A172 (cell line): ENCODE measurements at places on chromosomes 12 and 14.

DNA sequence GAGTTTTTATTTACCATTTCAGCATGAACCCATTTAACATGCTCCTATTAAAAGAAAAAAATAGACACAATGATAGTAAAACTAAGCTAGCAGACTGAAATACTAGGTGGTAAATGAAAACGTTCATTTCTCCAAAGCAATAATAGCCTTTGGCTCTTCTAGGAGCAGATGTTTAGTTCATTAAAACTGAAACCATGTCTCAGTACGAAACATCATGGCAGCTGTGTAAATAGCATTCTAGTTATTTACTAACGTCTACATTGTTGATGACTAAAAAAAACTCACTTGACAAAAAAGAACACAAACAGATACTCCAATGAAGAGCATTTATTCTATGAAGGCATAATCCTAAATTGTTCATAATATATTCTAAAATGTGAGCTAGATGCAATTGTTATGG lies 17.9 kb downstream of the RECQL start:
- DNase-seq, result no peak

DNA sequence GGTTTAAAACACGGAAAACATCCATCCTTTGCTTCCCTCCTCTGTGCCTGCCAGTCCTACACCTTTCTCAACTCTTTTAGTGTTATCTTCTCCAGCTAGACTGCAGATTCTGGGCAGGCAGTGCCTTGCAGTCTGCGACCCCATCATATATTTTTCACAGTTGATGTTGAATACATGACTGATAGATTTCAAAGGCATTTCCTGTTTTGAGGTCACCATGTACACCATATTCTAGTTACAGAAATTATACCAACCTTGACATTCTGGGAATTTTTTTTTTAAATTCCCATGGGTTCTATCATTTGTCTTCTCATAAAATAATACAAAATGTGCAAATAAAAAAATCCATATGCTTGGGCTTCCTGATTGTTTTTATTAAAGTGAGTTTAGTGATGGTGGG lies 16.6 kb downstream of the SOCS2 start:
- no peak for DNase-seq

DNA sequence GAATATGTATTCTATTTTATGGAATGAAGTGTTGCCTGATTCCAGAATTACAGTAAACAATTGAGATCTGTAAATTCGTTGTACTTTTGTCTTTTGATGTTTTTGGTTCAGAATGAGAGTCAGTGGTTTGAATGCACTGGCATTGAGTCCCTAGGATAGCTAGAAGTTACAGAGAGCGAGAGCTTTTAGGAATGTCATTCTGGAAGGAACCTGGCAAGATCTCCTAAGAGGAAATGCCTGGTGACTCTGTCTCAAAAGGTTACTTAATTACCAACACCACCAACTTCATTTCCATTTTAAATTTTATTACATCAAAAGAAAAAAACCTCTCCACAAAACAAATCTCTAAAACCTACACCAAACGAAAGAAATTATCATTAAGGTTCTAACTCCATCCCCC lies 6.0 kb upstream of the CEBPE start:
- no peak for DNase-seq

- DNase-seq, result no peak
These were observed 1.3 kb downstream of the TEAD4 start for GRCh38 chr12:2960390-2960956.

- DNase-seq, result no peak
These were observed 9.2 kb downstream of the NKX2-1 start for GRCh38 chr14:36510874-36511273.

DNA sequence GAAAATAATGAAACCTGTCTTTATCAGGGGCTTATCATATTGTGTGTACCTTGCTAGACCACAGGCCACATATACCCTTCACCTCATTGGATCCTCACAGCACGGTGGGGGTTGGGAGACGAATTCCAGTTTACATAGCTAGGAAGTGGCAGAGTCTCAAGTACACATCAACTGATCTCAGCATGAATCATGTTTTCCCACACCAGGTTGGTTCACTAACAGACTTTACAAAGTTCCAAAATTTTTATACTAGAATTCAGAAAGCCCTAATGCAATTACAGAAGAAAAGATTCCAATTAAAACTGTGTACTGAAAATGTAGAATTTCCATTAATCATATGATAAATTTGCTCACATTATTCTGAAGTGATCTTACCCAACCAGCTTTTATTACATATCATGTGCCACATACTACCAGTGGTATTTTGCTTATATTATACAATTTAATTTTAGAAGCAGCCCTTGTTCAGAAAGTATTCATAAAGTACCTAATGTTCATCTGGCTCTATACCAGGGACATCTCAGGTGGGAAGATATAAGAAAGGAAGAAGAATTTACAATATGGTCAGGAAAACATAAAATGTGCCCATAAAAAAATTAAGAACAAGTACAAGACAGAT lies 196.2 kb downstream of the ITPR2 start:
- peak; percentile 69 for DNase-seq

- DNase-seq, result no peak
These were observed 117.2 kb upstream of the BCL2L14 start for GRCh38 chr12:11953523-11953922.

GRCh38 chr14:100788517-100788916 lies 37.4 kb upstream of the MEG3 start:
- no peak for DNase-seq

- DNase-seq, result no peak
These were observed 1.7 kb downstream of the FITM1 start for GRCh38 chr14:24132061-24132685.

DNA sequence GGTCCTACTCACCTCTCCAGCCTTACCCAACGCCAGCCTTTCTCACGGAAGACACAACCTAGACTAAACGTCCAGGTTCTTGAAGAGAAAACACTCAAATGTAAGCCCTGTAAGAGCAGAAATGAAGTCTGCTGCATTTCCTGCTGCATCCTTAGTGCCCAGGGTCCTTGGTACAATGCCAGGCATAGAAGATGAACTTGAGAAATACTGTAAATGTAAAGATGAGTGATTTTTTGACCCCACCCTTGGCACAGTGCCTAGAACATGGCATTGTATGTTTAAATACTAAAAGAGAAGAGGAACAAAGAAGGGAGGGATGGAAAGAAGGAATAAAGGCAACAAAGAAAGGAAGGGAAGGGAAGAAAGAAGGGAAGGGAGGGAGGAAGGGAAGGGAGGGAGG lies 514.6 kb downstream of the MED13L start:
- DNase-seq, result no peak

- DNase-seq, result peak; percentile 5
These were observed 980.9 kb upstream of the FBXO33 start for GRCh38 chr14:40413136-40413535.

DNA sequence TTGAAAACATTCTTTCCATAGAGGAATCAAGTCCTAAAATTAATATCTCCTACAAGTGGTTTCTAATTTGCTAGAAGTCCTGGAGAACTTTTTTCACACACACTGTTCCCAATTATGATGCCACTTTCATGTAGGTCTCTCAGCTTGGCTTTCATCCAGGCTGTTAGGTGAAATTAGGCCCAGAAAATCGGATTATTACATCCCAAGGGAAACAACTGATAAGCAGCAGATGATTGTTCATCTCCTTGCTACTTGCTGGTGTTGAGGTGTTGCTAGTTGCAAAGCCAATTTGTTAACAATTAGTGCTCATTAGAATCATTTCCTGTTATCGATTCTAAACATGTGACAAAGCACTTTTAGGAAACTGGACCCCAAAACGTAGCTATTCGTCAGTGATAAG lies 248.0 kb downstream of the PDZRN4 start:
- DNase-seq, result no peak

DNA sequence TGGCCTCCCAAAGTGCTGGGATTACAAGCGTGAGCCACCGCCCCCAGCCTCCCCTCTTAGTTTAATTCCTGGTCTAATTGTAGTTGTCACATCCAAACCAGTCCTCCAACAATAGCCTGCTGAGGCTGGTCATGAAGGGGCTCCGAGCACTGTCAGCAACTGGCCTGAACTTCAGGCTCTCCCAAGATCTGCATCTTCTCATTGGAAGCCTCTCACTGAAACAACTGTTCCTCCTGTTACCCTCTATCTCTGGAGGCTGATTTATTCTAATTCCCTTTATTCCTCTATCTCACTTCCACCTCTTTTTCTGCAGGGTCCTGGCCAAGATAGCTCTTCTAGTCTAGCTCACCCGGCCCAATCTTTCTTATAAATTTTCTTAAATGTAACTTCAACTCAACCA lies 89.4 kb downstream of the DUSP16 start:
- DNase-seq, result no peak

GRCh38 chr14:94857950-94858349 lies 88.0 kb upstream of the GSC start:
- no peak for DNase-seq

GRCh38 chr14:23953464-23954278 lies at the start of gene DHRS4:
DHRS4 (plus strand) TSS chr14:23953770; CDS start chr14:23953789, 19 bp downstream.
- peak; percentile 60 for DNase-seq

- DNase-seq, result no peak
These were observed 7.9 kb downstream of the EIF2B2 start for GRCh38 chr14:75010472-75011093.

DNA sequence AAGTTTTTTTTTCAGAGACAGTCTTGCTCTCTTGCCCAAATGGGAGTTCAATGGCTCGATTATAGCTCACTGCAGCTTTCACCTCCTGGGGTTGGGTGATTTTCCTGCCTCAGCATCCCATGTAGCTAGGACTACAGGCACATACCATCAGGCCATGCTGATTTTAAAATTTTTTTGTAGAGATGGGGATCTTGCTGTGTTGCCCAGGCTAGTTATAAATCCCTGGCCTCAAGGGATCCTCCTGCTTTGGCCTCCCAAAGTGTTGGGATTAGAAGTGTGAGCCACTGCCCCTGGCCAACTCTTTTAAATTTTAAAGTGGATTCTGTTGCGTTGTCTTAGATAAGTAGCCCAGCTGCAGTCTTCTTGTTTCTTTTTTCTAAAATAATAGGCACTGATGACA lies 115.8 kb downstream of the RAD51B start:
- DNase-seq, result no peak

DNA sequence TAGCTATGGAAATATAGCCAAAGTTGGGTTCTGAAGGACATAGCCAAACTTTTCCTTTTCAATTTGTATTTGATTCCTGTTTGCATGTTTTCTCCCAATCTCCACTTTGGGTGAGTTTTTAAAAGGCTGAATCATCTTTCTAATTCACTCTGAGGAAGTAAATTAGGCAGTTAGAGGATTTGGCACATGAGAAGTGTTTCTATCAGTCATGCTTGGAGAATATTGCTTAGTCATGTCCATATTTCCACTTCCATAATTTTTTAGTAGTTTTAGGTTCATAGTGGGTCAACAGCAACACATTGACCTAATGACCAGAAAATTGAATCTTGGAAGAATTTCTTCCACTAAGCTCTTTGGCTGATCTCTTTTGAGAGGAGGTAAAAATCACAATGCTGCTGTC lies 21.8 kb downstream of the IRAK3 start:
- no peak for DNase-seq

- DNase-seq, result no peak
These were observed 7.0 kb downstream of the CCDC63 start for GRCh38 chr12:110853836-110854235.

DNA sequence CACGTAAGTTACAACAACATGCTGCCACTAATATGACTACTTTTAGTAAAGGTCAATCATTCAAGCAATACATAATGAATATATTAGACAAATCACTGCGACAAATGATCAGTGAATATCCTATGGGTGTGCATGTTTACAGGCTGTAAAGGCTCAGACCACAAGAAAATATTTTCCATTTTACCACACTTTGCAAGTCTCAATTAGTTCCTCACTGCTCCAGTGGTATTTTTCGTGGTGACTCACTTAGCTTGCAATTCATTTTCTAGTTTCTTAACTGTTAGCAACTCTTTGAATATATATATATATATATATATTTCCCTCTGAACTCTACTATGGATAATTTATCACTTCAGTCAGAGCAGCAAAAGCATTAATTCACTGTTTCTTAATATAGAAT lies 96.9 kb downstream of the EML5 start:
- DNase-seq, result no peak

DNA sequence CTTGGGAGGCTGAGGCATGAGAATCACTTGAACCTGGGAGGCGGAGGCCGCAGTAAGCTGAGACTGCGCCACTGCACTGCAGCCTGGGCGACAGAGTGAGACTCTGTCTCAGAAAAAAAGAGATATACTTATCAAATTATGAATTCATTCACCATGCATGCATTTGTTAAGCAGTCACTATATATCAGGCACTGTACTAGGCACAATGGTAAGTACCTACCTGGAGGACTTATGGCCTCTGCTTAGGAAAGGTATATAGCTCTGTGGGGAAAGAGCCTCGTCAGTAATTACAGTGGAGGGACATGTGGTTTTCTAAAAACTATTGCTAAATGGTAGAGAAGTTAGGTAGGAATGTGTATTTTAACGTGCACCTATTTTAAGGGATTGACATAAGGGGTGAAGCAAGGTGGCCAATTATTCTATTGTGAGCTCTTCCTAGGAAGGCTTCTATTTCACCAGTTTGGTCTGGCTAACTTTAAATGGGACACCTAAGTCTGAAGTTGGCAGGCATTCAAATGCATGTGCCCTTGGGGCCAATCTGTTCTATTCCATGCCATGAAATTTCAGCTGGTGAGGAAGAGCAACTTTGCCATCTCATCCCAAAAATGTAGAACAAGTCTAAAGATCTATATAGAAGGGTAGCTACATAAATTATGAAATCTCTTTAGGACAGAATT lies 15.0 kb downstream of the TCP11L2 start:
- no peak for DNase-seq

DNA sequence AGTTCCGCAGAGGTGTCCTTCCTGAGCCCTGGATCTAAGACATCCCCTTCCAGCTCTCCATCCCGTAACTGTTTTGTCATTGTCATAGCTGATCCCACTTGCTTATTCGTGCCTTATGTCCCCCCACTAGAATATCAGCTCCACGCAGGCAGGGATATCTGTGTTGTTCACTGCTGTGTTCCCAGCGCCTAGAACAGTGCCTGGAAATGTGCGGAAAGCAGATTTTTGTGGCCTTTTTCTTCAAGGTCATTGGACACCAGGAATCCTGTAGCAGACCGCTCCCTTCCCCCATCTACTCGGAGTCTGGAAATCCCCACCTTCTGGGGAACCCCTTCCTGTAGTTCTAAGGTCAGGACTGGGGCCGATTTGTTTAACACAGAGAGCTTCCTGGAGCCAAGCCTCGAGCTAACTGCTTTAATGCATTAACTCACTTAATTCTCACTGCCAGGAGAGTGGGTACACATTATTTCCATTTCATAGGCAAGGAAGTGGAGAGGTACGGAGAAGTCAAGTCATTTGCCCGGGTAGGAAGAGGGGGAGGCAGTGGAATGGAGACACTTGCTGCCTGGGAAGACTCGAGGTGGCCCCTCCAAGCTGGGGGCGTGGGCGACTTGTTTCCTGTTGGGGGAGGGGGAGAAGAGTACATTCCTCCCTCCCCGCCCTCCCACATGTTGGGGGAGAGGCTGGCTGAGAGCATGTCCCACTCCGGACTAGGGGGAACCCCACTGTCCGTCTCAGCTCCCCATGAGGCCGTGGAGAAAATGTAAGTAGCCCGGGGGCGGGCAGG lies 1.2 kb upstream of the SH2B3 start:
- no peak for DNase-seq
